ENCODE measurements at places on chromosomes 1 and 21. TPM values are rescaled to one million over a fixed set of nuclear protein-coding genes. Genes with fewer than 3 reads are reported as not detected.
A peak's percentile ranks its signal among the peaks of the same experiment; 100 is the strongest.

GRCh38 chr1:179083533-179083932, 1.7 kb downstream of the TOR3A start:
- no peak for DNase-seq

GRCh38 chr1:10360045-10360444, 38.8 kb upstream of the PGD start:
- DNase-seq: no peak

GRCh38 chr1:159798893-159799292, 3.3 kb upstream of the FCRL6 start:
- peak; percentile 78 for DNase-seq

GRCh38 chr1:112708002-112708448, 1.1 kb upstream of the RHOC start:
- no peak for DNase-seq

- DNase-seq: no peak
These were observed 60.1 kb upstream of the DAB1 start for GRCh38 chr1:57483954-57484353.

- DNase-seq: peak; percentile 67
These were observed 944 bp upstream of the AGO3 start for GRCh38 chr1:35929730-35930592.

- DNase-seq: no peak
These were observed 359.3 kb downstream of the ADGRL2 start for GRCh38 chr1:82160036-82160435.

- DNase-seq: no peak
These were observed 46.1 kb upstream of the FBXO28 start for GRCh38 chr1:224067621-224068457.

DNA sequence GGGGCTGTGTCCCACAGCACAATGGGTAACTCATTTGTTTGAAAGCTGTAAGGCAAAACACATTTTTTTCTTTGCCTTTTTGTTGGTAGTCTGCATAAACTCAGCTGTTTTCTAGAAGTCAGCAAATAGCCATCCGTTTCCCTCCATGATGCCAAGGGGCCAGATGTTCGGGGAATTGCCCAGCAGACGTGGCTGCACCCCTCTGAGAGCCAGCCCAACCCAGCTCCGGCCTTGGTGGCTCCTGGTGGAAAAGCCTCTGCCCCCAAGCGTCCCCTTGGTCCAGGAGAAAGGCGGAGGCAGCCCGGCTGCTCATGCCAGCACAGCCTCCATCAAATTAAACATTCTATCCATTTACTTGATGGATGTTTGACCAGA, 58.4 kb upstream of the ADARB1 start:
- peak; percentile 46 for DNase-seq

GRCh38 chr1:208892147-208892546, 648.0 kb upstream of the PLXNA2 start:
- no peak for DNase-seq

DNA sequence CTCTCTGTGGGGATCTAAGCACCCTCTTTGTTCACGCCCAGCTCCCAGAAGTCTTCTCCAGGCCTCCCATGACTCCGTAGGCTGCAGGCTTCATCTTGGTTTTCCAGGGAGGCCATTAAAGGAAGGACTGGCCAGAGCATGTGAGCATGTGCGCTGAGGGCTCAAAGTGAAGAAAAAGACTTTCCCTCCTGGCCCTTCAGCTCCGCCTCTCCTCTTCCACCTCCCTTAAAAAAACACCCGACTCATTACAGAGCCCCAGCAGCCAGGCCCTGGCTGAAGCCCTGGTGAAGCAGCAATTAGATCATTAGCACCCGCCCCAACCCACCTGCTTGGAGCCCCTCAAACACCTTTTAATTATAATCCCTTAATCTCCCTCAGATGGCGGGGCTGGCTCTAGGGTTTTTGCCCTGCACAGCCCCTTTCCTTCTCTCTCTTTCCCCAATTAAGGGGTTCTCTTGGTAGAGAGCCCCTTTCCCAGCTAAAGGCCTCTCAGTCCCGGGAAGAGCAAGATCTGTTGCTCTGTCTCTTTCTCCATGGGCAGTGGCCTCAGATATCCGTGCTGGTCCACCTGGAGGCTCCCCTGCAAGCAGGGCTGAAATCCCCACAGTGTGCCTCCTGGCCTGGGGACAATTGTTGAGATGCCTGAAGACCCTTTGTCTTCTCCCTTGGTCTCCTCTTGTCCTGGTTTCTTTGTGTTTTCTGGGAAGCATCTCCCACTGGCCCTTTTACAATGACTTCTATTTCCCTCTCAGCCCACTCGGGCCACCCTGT, 30.5 kb downstream of the RHBG start:
- DNase-seq: no peak

- no peak for DNase-seq
These were observed 6.0 kb upstream of the ST6GALNAC3 start for GRCh38 chr1:76068542-76068941.

GRCh38 chr1:69993810-69994209, 211.6 kb downstream of the LRRC40 start:
- no peak for DNase-seq

DNA sequence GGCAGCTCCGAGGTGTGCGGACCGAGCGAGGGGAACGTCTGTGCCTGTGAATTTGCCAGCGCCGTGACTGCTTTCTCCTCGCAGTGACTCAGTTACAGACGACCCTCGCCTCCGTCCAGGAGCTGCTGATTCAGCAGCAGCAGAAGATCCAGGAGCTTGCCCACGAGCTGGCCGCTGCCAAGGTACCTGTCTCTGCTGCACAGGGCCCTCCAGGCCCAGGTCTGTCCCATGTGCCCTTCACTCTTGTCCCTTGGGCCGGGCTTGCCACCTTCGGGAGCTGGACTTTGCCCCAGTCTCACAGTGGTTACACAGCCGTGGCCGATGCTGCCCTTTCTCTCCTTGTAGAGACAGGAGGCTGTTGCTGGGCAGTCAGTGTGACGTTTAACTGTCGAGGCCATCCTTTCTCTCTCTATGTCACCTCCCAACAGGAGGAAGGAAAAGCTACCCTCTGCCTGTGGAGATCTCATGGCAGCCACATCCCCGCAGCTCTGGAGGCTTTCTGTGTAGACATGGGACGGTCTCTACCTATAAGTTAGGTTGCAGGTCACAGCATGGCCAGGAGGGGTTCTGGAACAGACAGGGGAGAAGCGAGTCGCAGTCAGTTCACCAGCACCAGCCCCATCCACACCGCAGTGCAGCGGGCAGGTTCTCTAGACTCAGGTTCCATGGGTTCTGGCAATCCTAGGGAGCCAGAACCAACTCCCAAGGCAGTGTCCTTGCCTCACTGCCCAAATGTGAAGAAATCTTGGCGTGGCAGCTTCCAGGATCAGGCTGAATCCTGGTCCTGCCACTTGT, 149.7 kb downstream of the PEX14 start:
- no peak for DNase-seq

DNA sequence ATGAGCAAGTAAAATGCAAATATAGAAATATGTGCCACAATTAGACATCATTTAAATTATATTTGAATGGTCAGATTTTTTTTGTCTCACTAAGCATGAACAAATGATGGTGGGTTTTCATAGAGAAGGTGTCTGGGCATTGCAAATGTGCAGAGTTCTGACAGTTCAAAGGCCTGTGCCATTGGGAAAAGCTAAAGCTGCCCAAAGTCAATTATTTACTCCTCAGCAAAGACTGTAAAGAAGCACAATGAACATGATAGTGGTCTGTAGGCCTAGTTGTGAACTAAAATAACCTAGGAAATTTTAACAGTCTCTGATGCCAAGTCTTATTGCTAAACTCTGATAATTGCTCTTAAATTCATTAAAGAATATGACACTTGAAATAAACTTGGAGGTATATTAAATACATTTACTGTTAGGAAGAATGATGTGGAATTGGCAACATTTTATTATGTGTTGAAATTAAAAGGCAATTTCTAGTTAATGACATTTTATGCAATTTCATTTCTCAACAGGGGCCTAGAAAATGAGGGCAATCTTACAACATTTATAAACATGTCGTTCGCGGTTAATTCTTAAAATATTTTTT, 874.3 kb upstream of the ADAMTS5 start:
- no peak for DNase-seq

DNA sequence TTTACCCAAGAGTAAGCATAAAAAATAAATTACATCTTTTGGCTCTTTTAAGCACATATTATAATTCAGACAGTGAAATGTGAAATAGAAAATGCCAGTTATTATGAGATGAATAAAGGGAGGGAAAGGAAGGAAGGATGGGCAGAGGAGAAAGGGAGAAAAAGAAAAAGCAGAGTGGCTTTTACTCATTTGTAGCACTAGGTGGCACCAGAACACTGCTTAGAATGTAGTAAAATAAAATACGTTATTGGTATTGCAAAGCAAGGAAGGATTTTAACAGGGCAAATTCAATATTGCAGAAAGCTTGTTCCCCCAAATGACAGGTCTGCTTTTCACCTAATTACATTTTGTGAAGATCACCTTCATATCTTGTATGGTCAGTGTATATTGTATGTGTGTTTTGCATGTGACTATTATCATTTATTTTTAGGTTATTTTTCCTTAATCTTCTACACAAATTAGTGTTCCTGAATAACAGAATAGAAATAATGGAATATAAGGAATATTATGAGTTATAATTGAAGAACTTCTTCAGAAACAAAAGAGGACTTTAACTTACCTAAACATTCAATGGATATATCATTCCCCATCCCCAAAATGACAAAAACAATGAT, 9.1 kb upstream of the PCNX2 start:
- DNase-seq: no peak

DNA sequence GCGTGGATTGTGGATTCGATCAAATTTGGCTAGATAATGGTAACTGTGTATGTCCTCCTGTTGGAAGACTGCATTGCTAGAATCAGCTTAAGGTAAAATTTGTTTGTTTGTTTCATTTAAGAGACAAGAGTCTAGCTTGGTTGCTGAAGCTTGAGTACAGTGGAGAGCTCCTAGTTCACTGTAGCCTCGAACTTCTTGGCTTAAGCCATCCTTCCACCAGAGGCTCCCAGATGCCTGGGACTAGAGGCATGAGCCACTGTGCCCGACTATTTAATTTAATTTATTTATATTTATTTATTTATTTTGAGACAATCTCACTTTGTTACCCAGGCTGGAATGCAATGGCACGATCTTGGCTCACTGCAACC, 1.5 kb downstream of the PHACTR4 start:
- no peak for DNase-seq

- DNase-seq: no peak
These were observed 823 bp upstream of the PRKAA2 start for GRCh38 chr1:56644064-56644918.

DNA sequence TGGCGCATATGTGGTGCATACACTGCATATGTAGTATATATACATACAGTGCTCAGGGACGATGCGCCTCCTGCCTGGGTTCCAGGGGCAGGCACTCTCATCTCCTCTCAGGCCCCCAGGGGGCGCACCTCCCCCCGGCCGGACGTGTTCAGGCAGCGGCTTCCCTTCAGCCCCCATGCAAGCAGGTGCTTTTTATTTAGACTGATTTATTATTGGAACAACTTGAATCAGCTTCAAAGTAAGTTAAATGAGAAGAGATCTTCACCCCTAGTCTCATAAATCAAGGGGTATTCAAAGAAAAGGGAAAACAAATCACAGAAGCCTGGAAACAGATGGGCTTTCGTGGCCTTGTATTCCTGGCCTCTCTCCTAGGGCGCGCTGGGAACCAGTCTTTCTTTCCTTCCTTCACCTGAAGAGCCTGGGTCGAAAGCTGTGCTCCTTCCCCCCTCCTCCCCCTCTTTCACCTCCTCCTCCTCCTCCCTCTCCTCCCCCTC, 64.6 kb downstream of the UBIAD1 start:
- peak; percentile 47 for DNase-seq

GRCh38 chr1:117981455-117982192, 52.1 kb downstream of the WDR3 start:
- DNase-seq: no peak

- DNase-seq: no peak
These were observed 24.5 kb downstream of the C21orf91 start for GRCh38 chr21:17794518-17795145.

- no peak for DNase-seq
These were observed 1.8 kb downstream of the NPPA start for GRCh38 chr1:11845641-11846335.

DNA sequence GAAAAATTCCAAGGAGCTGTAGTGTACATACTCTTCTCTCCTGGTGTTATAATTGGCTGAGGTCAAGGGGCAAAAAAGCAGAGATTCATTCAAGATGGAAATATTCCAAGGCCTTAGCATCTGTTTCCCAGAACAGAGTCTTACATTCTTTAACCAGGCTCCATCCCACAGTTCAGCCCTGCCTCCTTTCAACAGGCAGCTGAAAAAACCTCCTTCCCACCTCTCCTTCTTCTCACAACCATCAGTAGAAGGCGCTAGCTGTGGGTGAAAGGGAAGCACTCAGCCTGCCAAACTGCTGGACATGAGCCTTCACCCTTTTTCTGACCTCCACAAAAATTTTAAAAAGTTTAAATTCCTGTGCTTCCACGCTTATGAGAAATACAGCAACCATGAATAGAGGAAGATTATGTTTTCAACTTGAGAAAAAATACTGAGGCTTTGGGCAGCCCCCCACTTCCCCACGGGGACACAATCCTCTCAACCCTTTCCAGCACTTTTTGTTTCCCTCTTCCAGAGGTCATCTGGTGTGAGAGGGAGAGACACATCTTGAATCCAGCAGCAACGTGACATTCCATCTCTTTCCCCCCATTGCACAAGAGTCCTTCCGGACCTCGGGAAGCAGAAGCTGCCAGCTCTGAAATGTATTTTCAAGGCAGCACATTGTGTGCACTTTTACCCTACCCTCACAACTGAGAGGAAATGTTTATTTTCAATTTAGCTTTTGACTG, 43.2 kb upstream of the FMO2 start:
- DNase-seq: peak; percentile 80

DNA sequence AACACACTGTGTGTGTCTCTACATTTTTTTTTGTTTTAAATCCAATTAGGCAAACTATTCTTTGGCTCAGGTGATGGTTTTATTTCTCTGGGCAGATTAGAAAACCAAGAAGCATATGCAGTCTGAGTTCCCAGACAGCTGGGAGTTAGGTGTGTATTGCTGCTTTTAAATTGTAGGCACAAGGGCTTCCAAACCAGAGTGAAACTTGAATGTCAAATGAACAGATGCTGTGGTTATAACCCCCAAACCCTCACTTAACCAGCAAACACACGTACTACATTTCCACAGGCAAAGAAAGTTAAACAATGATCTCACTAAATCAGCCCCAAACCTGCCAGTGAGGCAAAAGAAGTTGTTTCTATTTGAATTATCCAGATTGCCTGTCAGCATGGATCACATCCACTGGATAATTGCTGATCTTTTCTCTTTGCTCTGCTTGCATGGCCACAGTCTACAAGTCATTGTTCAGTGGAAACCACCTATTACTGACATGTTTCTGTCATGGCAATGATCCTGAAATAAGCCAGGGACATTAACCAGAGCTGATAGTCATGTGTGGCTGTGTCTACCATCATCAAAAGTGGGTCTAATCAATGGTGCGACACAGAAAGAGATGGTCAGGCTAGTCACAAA, 576.5 kb upstream of the PLXNA2 start:
- DNase-seq: no peak

The NTPCR gene
- 67.5 TPM for total RNA-seq

The TFAP2E gene
- total RNA-seq: 0.25 TPM

The HPDL gene
- total RNA-seq: 0.25 TPM

The NPPA gene
- total RNA-seq: 26,185 TPM

The OR2G6 gene
- not detected for total RNA-seq

The MFSD2A gene
- total RNA-seq: 1.1 TPM

The EDARADD gene
- 0.40 TPM for total RNA-seq

The NLRP3 gene
- total RNA-seq: 1.1 TPM

The PPFIA4 gene
- total RNA-seq: 14.0 TPM

The LCE1D gene
- total RNA-seq: not detected

The ITLN2 gene
- total RNA-seq: 0.58 TPM

The PRDX6 gene
- total RNA-seq: 638 TPM

The DENND2D gene
- 2.1 TPM for total RNA-seq

The GRHL3 gene
- total RNA-seq: 0.39 TPM
